ENCODE measurements at places on chromosomes 11 and 22.

- peak; percentile 51 for DNase-seq
Observed at GRCh38 chr22:28009272-28009827, 90.3 kb upstream of the PITPNB start.

- peak; percentile 26 for DNase-seq
Observed at GRCh38 chr11:3052109-3052479, 5.1 kb downstream of the CARS1 start.

DNA sequence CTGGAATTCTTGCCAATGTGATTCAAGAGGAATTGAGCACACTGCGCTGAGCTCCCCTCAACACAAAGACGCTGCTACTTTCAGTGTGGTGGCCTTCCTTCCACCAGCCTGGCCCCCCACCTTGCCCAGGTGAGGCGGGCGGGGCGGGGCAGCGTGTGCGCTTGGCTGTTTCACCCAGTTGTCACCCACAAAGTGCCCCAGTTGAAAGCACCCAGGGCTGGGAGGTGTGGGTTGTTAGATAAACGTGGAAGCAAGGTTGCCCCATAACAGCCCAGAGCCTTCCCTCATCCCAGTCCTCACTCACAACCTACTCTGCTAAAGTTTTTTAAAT is 43.1 kb downstream of the CACNG2 start:
- DNase-seq: no peak

DNA sequence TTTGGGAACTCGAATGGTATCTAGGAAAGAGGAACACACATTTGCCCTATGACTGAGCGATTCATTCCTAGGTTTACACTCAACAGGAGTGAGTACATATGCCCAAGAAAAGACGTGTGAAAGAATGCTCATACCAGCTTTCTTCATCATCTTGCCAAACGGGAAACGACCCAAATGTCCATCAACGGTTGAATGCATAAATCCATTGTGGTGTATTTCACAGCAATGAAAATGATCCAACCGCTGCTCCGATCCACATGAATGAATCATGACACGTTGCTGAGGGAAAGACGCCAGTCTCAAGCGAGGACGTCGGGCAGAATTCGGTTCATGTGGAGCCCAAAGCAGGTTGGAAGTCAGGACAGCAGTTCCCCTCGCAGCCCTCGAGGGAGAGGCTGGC is 71.5 kb downstream of the CYTH4 start:
- no peak for DNase-seq

GRCh38 chr11:111408789-111409727 is 30.0 kb upstream of the POU2AF1 start:
- no peak for DNase-seq
